ENCODE measurements at places on chromosomes 2 and 18. TPM values are rescaled to one million over a fixed set of nuclear protein-coding genes. Genes with fewer than 3 reads are reported as not detected.

DNA sequence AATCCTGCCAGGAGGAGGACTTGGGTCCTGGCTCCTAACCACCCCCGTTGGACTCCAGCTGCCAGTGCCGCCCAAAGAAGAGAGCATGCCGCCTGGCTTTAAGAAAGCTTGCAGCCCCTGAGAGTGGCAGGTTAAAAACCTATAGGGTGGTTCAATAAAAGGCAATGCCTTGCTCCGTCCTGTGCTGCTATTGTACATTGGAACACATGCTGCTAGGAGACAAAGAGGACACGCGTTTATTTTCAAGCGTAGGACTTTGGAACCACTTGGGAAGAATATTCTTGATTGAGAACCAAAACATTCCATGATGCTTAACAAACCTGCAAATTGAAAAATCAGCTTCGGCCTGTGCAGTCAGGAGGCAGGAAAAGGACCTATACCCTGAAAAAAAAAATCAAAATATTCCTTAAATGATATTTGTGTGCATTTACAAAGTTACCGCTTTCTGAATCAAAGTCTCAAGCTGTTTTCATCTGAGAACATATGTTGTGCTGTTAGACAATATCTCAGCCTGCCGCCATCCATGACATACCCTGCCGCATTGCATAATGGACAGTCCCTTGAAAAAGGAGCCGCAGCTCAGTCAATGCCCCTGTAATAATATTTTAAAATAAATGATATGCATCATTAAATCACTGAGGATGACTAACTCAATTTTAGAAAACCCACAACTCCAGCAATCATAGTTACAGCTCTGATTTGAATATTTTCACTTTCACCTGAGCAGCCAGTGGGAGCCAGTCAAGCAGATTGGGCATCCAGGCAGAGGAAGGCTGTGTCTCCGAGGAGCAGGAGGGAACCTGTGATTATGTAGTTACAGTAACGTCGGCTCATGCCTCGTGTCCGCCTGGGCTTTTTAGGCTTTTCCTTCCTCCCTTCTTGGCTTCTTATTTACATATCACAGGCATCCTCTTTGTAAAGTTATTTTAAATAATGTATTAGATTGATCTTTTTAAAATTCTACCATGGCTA is 805.6 kb upstream of the FANCL start:
- no peak for DNase-seq

DNA sequence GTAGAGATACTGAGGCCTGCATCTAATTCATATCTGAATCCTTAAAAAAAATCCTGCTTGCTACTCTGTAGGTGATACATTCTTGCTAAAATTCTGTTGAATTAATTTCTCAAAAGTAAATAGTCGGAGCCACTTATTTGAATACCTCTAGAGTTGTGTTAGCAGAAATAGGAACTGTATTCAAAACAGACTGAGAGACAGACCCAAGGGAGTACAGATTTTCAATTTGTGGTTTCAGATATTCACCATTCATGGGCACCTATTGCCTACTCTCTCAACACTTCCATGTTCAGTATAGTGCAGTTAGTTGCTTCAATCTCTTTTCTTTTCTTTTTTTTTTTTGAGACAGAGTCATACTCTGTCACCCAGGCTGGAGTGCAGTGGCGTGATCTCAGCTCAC is 46.6 kb upstream of the CTLA4 start:
- no peak for DNase-seq

GRCh38 chr2:175838979-175839378 is 163.1 kb downstream of the LNPK start:
- no peak for DNase-seq

DNA sequence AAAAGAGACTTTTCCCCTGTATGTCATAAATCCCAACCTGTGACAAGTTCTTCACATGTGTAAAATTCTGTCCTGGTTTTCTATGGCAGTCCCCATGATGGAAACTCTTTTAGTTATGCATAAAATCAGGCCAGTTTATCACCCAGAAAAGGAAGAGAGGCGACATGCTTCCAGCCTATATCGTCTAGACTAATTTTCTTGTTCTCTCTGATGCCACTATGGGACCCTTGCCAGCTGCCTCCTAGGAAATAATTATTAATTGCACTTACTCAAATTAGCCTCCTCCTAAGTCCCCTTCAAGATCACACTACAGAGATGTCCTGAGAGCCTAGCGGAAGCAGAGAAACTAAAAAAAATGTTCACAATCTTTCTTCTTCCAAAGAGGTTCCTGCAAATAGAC is 722.4 kb downstream of the NRXN1 start:
- no peak for DNase-seq

DNA sequence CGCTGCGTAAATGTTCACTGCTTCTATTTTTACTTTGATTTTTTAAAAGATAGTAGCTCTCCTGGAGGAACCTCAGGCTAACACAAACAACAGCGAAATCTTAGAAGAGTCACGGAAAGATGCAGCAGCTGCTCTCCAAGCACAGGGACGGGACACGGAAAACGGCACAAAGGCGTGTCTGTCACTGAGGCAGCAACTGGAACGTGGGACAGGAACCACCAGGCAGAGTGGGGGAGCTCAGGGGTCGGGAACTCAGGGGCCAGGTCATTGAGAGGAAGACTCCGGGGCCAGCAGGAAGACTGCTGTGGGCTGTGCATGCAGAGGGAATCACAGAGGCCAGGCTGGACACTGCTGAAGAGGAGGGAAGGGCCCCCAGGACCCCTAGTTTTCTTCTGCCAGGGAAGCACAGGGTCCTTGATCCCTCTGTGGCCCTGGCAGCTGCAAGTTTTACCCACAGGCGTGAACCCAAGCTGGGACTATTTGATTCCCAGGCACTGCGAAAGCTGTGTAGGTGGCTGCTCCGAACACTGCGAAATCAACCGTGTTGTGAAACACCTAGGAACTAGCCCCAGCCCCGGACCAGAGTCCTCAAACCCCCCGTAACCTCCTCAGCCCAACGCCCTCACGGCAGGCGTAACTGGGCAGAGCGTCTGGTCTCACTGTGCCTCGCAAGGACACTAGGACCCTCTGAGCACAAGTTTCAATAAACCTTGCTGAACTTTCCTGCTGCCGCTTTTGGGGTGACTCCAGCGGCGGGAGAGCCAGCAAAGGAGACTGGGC is 263.0 kb downstream of the EIPR1 start:
- no peak for DNase-seq

GRCh38 chr2:234179031-234179363 is 128.5 kb downstream of the SPP2 start:
- DNase-seq: no peak

- no peak for DNase-seq
Measured at GRCh38 chr2:169485650-169486138, 6.4 kb downstream of the BBS5 start.

- no peak for DNase-seq
Measured at GRCh38 chr2:105674401-105674800, 70.3 kb upstream of the NCK2 start.

GRCh38 chr2:16520891-16521290 is 144.7 kb downstream of the CYRIA start:
- DNase-seq: no peak

- no peak for DNase-seq
Measured at GRCh38 chr18:12748671-12749070, 45.8 kb downstream of the PSMG2 start.

GRCh38 chr18:2919600-2919999 is 72.8 kb downstream of the EMILIN2 start:
- DNase-seq: no peak

- no peak for DNase-seq
Measured at GRCh38 chr2:167480986-167481309, 592.7 kb downstream of the XIRP2 start.

GRCh38 chr18:58694720-58695468 is 23.6 kb downstream of the MALT1 start:
- DNase-seq: no peak

DNA sequence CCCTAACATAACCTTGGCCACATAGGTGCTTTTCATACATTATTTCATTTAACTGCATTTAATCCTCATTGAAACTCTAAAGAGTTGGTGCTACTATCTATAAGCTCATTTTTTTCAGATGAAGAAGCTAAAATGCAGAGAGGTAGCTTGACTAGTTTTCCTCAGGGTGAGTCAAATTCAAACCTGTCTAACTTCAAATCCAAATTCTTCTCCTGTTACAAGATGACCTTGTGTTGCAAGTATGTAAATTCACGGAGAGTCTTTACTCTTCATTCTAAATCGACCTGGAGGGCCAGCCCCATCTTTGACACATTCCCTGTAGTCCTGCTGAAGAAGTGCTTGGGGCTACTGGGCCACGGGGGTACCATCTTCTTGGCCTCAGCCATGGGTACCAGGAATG is 8.2 kb upstream of the SETBP1 start:
- no peak for DNase-seq

- no peak for DNase-seq
Measured at GRCh38 chr2:16713011-16713423, 47.4 kb upstream of the CYRIA start.

DNA sequence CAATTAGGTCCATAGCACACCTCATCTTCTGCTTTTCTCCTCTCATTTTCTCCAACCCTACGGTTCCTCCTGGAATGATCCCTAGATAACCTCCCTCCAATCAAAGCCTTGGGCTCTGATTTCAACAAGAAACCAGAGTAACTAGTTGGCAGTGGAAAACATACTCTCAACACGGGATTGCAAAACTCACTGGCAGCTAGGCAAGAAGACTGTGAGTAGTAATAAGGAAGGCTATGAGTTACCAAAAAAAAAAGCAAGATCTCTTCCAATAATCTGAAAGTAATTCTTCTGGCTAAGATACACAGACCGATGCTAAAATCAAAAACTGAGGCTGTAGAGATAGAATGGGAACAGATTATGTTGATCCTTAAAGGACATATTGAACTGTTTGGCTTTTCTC is 28.4 kb upstream of the CCDC102B start:
- DNase-seq: peak; percentile 34

GRCh38 chr2:96164459-96165184 is 19.4 kb upstream of the DUSP2 start:
- no peak for DNase-seq

DNA sequence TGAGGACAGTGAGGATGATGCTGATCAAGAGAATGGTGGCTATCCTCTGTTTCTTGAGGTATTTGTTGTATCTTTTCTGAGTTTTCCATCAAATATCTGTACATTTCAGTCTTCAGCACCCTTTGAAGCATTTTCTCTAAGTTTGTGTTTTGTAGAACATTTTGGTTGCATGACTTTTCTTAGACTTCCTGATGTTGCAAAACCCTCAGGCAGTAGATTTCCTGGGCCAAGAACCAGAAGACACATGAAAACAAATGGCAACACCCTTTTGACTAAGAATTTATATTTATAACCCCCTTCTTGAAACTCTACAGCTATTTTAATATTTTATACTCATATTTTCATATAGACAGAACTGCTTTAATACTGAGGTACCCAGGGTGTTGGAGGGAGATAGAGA is 16.2 kb downstream of the HNMT start:
- DNase-seq: no peak

DNA sequence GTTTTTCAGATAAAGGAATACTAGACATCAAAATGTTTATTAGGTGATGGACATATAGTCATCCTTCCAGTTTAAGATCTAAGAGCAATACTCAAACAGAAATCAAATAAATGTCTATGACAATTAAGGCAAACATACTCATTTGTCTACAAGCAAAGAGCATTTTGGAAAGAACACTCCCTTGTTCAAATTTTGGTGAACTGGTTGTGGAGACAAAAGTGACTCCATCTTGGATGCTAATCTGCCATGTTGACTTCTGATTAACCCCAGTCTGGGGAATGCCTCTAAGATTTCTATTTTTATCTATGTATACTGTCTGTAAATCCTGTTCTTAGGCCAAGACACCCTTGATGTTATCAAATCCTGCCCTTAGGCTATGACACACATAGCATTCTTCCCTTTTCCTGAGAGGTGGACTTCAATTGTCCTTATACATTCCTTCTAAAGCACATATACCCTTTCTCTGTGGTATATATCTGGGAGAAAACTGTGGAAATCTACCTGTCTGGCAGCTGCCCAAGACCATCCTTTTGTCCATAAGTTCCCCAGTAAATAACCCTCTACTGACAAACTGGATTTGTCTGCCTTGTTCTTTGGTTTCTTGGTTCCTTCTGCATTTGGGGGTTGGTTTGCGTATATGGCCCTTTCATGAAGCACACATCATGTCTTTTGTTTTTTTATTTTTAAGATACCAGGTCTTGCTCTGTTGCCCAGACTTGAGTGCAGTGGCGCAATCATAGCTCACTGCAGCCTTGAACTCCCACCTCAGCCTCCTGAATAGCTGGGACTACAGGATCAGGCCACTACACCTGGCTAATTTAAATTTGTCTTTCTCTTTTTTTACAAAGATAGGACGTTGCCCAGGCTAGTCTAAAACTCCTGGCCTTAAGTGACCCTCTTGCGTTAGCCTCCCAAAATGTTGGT is 12.5 kb upstream of the PLEKHM3 start:
- no peak for DNase-seq

GRCh38 chr2:129233751-129234406 is 745.6 kb upstream of the RAB6C start:
- no peak for DNase-seq

DNA sequence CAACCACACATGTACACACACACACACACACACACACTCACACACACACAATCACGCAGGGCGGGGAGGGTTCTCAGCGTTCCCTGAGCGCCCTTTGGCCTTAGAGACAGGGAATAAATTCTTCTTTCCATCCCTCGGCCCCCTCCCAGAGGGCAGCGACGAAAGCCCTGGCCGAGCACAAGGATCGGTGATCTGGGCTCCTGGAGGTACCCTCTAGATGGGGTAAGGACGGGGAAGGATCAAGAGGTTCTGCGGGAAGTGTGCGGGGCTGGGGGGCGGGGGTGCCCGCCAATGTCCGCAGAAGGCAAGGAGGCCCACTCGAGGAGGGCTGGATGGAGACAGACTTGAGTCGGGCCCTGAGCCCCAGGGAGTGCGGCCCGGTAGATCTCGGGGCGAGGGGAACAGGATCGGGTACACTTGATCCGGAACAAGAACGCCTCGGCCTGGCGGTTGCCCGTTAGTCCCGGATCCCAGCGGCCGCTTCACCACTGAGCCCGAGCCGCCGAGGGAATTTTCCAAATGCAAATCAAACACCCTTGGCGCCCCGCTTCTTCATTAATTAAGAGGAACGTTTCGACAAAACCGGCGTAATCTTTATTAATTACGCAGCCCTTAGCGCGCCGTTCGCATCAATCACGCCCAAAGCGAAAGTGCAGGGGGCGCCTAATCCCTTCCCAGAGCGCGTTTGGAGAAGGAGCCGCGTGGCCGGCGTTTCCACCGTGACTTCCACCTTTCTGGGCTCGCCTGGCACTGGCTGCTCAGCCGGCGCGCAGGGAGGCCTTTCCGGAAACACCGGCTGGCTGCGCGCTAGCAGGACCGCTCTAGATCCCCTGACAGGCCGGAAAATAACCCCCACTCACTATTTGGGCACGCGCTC is 7.0 kb upstream of the PAX3 start:
- no peak for DNase-seq

TUBB8B gene
- not detected for total RNA-seq

AFG3L2 gene
- 53.1 TPM for total RNA-seq

TRIM43B gene
- not detected for total RNA-seq

ADAM23 gene
- total RNA-seq: 11.9 TPM

SAP130 gene
- total RNA-seq: 3.6 TPM

RTP5 gene
- total RNA-seq: 0.15 TPM

C2orf66 gene
- not detected for total RNA-seq

SCYGR8 gene
- not detected for total RNA-seq

POLR1A gene
- 10.9 TPM for total RNA-seq

CRIM1 gene
- total RNA-seq: 51.2 TPM

IL1RN gene
- total RNA-seq: not detected

CFAP53 gene
- total RNA-seq: 1.1 TPM

ERFE gene
- total RNA-seq: 0.83 TPM

Data from uterus (tissue), 4 donors.